Osteocyte (in vitro differentiated cells): ENCODE measurements at places on chromosomes 7 and 10. TPM values are rescaled to one million over a fixed set of nuclear protein-coding genes. Genes with fewer than 3 reads are reported as not detected.

DNA sequence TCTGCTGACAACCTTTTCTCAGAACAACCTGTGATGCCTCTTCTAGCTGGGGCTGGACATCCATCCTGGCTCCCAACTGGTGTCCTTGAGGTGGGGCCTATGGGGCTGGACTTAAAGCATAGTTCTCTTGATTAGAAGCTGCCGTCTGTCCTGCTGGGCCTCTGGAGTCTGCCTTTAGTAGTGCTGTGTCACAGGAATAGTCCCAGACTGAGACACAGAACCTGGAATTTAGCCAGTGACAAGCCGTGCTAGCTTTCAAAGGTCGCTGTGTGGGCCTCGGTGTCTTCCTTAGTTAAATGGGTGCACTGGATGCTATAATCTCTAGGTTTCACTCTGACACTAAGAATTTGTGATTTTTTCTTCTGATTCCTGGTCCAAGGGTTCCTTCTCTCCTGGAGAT, 41.2 kb downstream of the GPR141 start:
- DNase-seq, result no peak
- no peaks in the 10 kb centered on the region for H3K4me1 ChIP-seq
- H3K4me3 ChIP-seq, result no peak overlapping the region
- no peak overlapping the region for H3K27ac ChIP-seq
- no peaks in the 10 kb centered on the region for H3K36me3 ChIP-seq

DNA sequence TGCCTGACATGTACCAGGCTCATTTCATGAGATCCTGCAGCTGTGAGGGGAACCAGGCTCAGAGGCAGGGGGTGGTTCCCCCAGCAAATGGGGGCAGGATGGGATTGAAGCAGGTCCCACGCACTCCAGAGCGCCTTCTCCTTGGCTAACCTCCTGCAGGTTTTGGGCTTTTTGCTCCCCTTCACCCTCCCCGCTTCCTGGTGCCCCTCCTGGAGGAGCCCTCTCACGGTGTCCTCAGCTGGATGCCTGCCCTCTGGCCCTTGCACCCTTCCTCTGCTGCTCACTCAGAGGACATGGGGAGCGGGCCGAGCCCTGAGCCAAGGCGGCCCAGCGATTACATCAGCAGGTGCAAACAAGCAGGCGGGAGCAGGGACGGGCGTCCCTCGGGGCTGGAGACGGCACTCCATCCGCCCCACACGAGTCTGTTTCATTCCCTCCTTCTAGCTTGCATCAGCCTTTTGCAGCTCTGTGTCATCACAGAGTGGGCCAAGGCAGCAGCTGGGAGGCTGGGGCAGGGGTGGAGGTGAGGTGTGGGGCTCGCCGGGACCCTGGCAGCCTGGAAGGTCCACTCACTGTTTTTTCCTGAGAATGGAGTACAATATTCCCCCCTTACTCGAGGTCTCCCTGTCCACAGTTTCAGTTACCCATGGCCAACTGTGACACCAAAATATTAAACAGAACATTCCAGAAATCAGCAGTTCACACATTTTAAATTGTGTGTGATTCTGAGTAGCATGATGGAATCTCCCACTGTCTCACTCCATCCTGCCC, 52.7 kb upstream of the SLC29A3 start:
- H3K4me1 ChIP-seq, result peaks cover 13% of the 10 kb centered on the region
- H3K4me3 ChIP-seq, result no peak overlapping the region
- DNase-seq, result no peak
- no peaks in the 10 kb centered on the region for H3K27me3 ChIP-seq
- H3K27ac ChIP-seq, result peak overlapping the region; percentile 36
- no peaks in the 10 kb centered on the region for H3K36me3 ChIP-seq

GRCh38 chr7:76262683-76263402, 39.6 kb upstream of the HSPB1 start:
- H3K4me1 ChIP-seq, result peaks cover 4% of the 10 kb centered on the region
- H3K27me3 ChIP-seq, result peaks cover 25% of the 10 kb centered on the region
- H3K36me3 ChIP-seq, result no peaks in the 10 kb centered on the region
- no peak overlapping the region for H3K27ac ChIP-seq

- H3K27me3 ChIP-seq, result no peaks in the 10 kb centered on the region
- no peaks in the 10 kb centered on the region for H3K36me3 ChIP-seq
- no peaks in the 10 kb centered on the region for H3K4me1 ChIP-seq
- DNase-seq, result no peak
Observed at GRCh38 chr7:24858108-24858977, 101.1 kb upstream of the GSDME start.

The HECW1 gene
- 0.16 TPM in 1 of 2 replicates, not detected in the other for total RNA-seq

The HOXA9 gene
- total RNA-seq, result not detected in 2 replicates

The PHF14 gene
- total RNA-seq, result 42.9 and 43.5 TPM in 2 replicates

The MYO3A gene
- not detected in 2 replicates for total RNA-seq
